ENCODE measurements at places on chromosomes 7 and 10.

DNA sequence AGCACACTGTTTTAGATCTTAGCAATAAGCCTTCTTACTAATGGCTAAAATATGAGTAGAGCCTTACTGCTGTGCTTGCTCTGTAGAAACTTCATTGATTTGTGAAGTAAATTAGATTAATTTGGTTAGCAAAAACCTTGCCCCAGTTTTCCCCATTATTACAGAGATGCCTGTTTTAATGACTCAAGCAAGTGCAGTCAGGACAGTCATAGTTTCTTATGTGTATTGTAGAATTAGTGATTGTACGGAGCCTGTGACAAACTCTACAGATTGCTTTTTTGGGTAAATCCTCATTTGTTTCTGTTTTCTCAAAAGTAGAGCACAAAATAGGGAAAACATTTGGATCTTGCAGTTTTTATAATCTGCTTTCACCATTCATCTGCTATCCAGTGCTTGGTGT, 7.0 kb downstream of the TAX1BP1 start:
- no peak for DNase-seq

GRCh38 chr10:33115738-33116719, 158.0 kb upstream of the ITGB1 start:
- DNase-seq = peak; percentile 49

- no peak for DNase-seq
Observed at GRCh38 chr7:149261316-149261828, 624 bp upstream of the ZNF783 start.

GRCh38 chr10:71225291-71226058, 13.1 kb downstream of the UNC5B start:
- DNase-seq = no peak

DNA sequence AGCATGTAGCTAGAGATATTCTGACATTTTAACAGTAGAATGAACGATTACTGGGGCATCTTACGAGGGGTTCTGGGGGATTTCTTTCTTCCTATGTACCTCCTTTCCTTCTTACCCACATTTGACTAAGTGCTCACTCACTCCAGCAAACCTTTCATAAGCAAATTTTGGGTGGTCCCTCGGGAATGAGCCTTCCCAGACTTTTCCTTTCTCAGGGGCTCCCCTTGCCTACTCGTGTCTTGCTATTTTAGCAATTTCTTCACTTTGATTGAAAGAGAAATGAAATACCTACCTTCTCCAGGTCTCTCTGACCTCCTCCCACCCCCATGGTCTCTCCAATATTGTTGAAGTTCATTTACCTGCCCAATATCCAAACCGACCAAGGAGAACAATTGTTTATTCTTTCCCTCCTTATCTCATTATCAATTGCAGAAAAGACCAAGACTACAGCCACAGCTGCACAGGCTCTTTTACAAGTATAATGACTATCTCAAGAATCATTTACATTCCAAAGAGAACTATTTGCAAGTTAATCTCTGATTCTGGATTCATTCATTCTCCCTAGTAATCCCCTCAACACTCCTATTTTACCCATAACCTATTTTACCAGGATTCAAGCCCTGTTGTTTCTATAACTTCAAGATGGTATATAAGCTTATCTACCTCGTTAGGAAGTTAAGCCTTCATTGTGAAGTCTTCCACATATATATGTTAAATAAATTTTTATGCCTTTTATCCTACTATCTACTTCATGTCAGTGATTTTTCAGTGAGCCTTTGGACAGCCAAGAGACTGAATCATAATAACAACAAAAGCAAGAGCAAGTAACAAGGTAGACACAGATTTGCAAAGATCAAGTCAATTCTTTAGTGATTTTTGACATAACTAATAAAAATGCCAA, 480.6 kb downstream of the IPMK start:
- no peak for DNase-seq

- DNase-seq = peak; percentile 47
Observed at GRCh38 chr7:25496476-25497368, 268.4 kb upstream of the NPVF start.

- peak; percentile 94 for DNase-seq
Observed at GRCh38 chr7:134174795-134175261, 47.7 kb downstream of the LRGUK start.
